ENCODE measurements at places on chromosomes 13 and 19.

DNA sequence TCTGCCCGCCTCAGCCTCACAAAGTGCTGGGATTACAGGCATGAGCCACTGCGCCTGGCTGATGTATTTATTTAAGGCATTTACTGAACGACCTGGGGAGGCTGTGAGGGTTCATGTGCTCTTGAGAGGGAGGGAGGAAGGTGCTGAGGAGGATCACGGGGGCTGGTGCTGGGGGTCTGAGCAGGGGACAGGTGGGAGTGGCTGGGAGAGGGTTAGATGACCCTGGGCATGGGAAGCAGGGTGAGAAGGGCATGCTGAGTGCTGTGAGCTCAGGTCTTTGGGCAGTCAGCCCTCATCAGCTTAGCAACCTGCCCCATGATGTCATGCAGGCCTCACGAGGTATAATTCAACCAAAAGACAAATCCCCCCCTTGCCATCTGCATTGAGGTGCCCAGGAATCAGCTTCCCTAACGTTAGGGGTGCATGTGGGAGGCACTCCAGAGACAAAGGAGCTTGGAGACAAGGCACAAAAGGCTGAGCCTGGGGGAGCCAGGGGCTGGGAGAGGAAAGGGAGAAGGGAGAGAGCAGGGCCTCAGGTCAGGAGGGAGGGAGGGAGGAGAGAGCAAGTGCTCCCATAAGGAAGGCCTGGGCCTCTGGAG, 36.4 kb downstream of the SUGP2 start:
- no peak for DNase-seq

- DNase-seq: no peak
Observed at GRCh38 chr13:30862707-30863106, 43.4 kb upstream of the MEDAG start.

DNA sequence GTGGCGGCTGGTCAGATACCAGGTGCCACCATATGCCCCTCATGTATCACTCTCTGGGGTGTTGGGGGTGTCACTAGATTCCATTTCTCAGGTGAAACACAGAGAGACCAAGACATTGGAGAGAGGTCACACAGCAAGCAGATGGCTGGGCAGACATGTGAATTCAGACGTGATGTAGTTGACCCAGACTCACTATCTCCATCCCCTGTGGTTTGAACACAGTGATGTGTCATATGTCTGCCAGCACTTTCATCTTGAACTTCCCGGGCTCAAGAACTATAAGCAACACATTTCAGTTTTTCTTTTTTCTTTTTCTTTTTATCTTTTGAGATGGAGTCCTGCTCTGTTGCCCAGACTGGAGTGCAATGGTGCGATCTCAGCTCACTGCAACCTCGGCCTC, 16.1 kb upstream of the UPF1 start:
- no peak for DNase-seq

- DNase-seq: no peak
Observed at GRCh38 chr13:107117327-107118012, 549.5 kb upstream of the ARGLU1 start.

DNA sequence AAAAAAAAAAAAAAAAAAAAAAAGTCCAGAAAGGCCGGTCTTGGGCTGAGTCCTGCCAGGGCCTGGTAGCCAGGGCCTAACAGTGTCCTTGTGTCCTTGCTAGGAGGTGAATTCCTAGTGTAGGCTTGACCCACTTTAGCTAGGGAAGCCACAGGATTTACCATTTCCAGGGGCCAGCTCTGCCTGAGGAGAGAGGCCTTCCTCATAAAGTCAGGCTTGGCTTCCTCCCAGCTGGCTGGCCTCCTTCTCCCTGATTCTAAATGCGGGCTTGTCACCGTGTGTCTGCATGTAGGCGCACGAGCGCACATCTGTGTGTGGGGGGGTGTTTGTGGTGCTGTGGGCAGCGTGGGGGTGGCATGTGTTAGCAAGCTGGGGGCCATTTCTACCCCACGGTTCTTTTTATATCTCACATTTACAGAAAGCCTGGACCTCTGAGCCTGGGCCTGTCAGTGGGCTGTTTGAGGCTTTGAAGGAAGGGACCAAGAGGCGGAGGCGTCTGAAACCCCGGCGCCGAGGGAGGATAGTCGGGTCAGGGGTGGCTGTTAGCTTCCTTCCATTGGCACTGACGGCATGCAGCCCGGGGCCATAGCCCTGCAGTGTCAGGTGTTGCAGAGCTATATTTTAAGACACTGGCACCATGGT, 31.7 kb downstream of the IER2 start:
- no peak for DNase-seq

GRCh38 chr19:38115271-38115802, 108.7 kb downstream of the DPF1 start:
- no peak for DNase-seq

DNA sequence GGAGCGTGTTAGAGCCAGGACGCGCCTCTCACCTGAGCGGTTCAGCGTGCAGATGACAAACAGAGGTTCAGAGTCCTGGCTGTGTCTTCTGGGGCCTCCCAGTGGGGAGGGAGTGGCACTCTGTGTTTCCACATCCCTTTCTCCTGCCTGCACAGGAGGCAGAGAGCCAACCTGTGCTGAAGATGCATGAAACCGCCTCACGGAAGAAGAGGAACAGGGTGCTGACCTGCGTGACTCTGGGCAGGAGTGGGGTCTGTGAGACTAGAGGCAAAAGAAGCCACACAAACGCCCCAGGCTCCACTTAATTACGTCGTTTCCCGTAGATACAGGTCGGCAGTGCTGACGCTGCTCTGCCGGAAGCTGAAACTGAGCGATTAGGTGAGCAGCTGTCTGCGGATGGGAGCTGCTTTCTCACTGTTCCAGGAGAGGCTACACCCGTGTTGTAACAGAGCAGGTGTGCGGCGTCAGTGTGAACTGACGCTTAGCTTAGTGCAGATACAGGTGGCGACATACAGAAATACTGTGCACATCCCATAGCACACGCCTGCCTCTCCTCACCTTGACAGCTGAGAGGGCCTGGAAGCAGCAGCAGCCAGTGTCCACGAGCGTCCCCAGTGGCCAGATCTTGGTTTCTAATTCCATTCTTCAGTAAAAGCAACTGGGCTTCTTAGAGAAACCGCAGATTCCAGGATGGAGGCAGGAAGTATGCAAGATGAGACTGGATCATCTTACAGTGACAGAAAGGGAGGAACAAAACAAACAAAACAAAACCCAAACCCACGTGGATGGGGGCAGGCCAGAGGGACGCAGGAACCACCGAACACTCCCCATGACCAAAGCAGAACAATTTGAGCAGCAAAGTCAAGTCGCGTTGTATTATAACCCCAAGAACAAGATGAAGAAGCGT, 37.7 kb upstream of the MCF2L start:
- DNase-seq: no peak

- DNase-seq: no peak
Observed at GRCh38 chr19:408902-409515, at the start of gene C2CD4C. Gene C2CD4C, minus strand, starts transcription at chr19:409147. Its CDS starts 786 bp downstream, at chr19:408361.

DNA sequence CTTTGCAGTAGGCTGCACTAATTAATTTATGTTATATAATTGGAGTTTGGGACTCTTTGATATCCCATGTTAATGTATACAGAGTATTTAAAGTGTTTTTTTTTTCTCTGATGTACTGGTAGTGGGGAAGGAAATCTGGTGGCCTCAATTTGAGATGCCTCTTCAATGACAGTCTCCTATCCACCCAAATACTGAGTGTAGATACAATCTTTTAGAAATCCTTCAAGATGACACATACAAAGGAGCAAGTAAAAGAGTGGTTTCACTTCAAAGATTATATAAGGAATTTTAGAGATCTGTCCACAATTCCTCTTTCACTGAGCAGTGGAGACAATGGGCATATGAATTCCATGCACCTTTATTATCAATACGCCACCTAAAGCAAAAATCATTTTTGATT, 15.1 kb downstream of the NALCN start:
- no peak for DNase-seq

DNA sequence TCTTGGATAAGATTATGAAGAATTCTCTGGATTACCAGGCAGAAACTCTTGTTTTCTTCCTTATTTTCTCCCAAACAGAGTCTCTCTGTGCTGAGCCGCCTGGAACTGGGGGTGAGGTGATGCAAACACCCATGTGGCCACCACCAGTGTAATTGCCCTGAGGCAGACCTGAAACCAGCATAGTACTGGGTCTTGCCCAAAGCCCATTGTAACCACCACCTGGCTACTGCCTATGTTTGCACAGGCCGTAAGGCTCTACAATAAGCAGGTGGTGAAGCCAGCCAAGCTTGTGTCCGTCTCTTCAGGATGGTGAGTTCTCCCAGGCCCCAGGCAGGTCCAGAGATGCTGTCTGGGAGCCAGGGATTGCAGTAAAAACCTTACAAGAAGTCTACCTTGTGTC, 18.9 kb upstream of the KBTBD7 start:
- DNase-seq: no peak

DNA sequence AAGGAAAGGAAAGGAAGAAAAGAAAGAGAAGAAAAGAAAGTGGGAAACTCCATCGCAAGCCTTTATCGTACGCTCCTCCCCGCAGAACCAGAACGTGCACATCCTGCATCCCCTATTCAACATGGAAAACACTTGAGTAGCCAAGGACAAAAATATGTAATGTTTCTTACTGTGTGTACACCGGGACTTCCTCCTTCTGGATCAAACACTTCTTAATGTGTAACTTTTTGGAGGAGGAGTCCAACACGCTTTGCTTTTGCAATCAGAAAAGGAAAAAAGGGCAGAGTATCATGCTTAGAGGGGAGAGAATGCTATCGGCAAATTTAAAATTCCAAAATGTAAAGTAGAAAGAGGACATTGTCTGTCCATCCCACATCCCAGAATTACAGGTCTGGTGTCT, 7.8 kb upstream of the SHFL start:
- no peak for DNase-seq

GRCh38 chr13:25882466-25883357, 169.1 kb downstream of the SHISA2 start:
- DNase-seq: no peak

Measured in SIG-M5 (cell line).